ENCODE measurements at places on chromosomes 12 and 14.

- DNase-seq, result no peak
These were observed 487 bp upstream of the NRDE2 start for GRCh38 chr14:90332271-90332584.

DNA sequence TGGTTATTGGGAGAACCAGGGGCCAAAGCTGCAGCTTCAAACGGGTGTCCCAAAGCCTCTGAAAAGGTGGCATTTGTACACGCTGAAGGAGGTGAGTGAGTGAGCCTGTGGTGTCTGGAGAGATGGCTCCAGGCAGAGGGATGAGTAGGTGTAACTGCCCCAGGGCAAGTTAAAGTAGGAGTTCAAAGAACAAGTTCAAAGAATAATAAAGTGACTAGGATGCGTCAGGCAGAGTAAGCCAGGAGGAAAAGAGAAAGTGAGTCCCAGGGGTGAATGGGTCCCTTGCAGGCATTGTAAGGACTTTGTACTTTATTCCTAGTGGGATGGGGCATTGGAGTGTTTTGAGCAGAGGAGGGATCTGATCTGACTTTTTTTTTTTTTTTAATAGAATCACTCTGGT, 201.4 kb upstream of the PWP1 start:
- DNase-seq, result no peak

DNA sequence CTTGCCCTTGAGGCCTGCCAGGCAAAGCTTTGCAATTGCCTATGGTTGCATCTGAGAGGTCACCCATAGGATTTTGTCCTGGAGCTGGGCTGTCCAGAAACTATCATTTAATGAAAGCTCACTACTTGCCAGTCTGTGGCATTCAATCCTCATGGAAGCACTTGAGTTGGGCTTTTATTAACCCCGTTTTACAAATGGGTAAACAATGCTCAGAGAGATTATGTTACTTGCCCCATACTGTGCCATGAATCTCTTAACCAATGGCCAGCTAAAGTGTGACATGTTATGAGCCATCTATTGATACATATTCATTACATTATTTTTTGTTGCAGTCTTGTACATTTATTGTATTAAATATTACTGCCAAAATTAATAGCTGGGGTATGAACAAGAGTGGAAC, 35.9 kb downstream of the PDZRN4 start:
- no peak for DNase-seq

DNA sequence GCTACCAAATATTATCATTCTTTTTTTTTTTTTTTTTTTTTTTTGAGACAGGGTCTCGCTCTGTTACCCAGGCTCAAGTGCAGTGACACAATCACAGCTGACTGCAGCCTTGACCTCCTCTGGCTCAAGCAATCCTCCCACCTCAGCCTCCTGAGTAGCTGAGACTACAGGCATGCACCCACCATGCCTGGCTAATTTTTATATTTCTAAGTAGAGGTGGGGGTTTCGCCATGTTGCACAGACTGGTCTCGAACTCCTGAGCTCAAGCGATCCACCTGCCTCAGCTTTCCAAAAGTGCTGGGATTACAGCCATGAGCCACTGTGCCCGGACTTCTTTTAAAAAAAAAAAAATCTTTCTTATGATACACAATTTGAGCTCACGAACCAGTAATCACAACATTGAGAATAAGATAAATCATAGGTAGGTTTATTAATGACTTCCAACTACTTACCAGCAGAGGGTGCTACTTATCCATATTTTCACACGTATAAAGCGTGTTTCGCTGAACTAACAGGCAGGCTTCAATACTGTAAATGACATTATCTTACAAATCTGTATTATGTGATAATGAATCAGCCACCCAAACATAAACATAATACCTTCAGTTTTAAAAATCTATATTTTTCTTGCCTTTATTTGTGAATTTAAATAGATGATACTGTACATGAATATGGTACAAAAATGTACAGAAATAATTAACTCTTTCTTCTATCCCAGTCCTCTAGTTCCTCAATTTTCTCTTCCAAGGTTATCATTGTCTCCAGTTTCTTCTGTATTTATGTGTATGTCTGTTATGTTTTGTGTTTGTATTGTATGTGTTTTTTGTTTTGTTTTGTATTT, 42.5 kb upstream of the BCAT1 start:
- peak; percentile 25 for DNase-seq

- peak; percentile 34 for DNase-seq
These were observed at the start of gene GPR162 for GRCh38 chr12:6821591-6822425. TSS of gene GPR162 (plus strand) at chr12:6821821. CDS start at chr12:6823899, 2,078 bp downstream.

GRCh38 chr12:15543347-15543746, 221.0 kb downstream of the PTPRO start:
- no peak for DNase-seq

GRCh38 chr12:115945491-115945885, 332.0 kb downstream of the MED13L start:
- DNase-seq, result no peak

- DNase-seq, result no peak
These were observed 2.3 kb downstream of the OR6J1 start for GRCh38 chr14:22641846-22642245.

DNA sequence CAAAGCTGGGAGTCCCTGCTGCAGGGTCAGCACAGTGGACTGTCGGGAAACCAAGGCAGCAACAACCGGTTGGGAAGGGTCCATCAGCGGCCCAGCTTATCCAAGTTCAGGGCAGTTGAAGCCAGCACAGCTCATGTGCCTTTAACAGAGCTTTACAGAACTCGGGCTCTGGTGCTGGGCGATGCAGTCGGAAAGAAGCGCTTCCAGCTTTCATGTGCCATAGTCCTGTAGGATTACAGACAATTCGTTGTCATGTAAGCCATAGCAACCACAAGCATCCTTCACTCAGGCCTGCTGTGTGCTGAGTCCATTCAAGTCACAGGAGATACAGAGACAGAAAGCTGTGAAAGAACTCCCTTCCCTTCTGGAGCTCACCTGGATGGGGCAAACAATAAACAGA, 3.5 kb upstream of the FAM181A start:
- no peak for DNase-seq

DNA sequence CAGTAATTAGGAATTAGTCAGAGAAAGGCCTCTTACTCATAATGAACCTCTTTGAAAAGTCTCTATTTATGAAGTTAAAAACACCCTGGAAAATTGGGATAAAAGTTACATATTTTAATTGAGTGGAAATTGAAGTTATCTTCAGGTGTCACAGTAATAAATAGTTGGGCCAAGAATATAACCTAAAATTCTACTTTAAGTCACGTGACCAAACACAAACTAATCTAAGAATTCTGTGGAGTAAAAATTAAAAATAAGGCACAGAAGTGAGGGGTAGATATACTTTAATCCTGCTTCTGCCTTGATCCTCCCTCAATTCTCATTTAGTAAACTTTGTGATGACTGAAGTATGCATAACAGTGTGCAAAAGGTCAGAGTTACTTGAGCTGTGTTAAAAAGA, 226.4 kb downstream of the NAV3 start:
- no peak for DNase-seq

- DNase-seq, result no peak
These were observed 773 bp downstream of the GMPR2 start for GRCh38 chr14:24233538-24233866.

DNA sequence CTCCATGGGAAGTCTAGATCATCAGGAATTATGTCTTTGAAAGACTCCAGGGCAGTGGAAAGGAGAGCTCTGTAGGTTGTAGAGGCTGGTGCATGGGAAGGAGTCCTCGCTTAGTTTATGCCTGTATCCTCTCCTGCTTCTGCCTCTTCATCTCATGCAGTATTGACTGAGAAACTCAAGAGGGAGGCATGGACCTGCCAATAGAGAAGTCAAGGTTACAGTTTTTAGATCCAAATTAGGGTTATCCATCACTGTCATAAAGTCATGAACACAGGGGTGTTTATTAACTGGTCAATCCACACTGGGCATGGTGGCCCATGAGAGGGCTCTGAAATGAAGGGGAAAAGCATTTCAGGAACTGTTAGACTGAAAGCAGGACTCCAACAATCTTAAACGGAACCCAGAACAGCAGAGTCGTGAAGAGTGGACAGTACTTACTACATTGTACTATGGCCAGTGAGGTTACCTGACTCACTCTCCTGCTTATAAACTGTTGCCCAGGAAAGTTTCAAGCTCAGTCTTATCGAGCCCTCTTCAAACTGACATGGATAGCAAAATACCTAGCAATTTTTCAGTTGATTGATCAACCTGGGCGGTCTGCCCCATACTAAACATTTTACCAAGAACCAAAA, 30.1 kb upstream of the DHRS7 start:
- DNase-seq, result no peak

DNA sequence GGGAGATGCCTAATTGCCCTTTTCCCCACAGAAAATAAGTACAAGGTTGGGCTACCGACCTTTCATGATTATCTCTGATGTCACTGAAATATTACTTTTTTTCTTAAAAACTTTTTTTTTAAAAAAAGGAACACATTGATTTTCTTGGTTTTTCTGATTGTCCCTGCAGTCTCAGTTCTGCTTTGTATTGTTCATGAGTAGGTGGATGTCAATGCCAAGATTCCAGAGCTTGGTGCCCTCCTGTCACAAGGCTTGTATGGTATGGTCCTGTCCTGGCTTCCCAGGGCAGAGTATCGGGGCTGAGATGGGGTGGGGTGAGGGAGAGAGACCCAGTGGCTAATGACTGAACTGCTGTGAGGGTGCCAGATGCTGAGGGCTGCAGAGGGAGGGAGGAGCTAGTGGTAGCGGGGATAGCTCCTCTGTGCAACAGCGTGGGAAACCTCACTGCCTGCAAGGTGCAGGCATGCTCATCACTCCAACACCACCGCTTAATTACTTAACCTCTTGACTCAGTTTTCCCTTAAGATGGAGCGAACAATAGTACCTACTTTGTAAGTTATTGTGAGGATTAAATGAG, 4.4 kb upstream of the CTDSP2 start:
- DNase-seq, result no peak

GRCh38 chr12:116099652-116100432, 177.7 kb downstream of the MED13L start:
- no peak for DNase-seq

GRCh38 chr12:54857406-54857805, 3.1 kb downstream of the MUCL1 start:
- no peak for DNase-seq

GRCh38 chr12:95151406-95151805, 65.9 kb downstream of the FGD6 start:
- DNase-seq, result no peak

- DNase-seq, result no peak
These were observed 54.7 kb upstream of the PLEKHG3 start for GRCh38 chr14:64649383-64649998.

DNA sequence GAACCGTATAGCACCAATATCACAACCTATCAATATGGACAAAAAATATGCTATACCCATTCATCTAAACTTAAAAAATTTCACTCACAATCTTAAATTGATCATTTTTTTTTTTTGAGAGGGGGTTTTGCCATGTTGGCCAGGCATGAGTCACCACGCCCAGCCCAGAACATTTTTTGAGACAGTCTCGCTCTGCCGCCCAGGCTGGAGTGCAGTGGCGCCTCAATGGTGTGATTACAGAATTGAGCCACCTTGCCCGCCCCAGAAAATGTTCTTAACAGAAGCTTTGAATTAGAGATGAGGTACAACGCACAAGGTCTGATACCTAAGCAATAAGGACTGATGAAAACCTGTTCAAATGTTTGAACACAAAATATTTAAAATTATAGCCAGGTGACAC, 15.8 kb upstream of the ATP5F1B start:
- DNase-seq, result no peak

GRCh38 chr12:124277394-124278241, 17.3 kb upstream of the RFLNA start:
- no peak for DNase-seq

DNA sequence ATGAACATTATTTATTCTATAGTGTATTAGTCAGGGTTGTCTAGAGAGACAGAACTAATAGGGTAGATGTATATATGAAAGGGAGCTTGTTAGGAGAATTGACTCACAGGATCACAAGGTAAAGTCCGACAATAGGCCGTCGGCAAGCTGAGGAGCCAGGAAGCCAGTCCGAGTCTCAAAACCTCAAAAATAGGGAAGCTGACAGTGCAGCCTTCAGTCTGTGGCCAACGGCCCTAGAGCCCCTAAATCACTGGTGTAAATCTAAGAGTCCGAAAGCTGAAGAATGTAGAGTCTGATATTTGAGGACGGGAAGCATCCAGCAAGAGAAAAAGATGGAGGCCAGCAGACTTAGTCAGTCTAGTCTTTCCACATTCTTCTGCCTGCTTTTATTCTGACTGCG, 912.2 kb downstream of the FLRT2 start:
- no peak for DNase-seq

- no peak for DNase-seq
These were observed 123.4 kb downstream of the CMAS start for GRCh38 chr12:22169376-22169775.

DNA sequence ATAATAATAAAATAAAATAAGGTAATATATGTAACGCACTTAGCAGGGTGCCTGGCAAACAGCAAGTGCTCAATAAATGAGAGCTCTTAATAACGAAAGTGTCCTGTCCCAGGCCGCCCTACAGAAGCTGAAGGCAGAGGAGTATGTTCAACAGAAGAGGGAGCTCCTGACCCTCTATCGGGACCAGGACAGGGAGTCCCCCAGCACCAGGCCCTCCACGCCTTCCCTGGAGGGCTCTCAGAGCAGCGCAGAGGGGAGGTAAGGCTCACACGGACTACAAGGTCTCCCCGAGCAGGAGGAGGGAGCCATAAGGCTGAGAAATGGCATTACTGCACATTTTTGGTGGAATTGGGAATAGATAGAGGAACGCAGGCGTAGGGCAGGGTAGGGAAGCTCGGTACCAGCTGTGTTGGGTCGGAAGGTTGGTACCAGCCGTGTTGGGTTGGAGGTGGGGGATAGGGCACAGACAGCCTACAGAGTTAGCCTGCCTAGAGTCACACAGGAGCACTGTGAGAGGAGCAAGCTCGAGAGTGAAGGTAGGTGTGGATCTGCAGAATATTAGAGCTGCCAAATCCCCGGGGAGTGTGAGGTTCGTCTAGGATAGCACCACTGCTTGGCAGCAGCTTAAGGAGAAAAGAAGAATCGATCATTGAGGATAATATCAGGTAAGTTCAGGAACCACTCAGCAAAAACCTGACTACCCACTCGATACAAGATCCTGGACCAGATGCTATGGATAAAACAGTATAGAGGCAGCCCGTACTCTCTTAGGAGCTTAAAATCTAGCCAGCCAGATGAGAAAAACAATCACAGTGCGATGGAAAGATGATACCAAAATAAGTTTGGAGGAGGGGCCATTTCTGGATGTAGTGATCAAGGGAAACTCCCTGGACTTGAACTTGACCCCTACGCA, 15.3 kb downstream of the TNFRSF1A start:
- DNase-seq, result no peak

DNA sequence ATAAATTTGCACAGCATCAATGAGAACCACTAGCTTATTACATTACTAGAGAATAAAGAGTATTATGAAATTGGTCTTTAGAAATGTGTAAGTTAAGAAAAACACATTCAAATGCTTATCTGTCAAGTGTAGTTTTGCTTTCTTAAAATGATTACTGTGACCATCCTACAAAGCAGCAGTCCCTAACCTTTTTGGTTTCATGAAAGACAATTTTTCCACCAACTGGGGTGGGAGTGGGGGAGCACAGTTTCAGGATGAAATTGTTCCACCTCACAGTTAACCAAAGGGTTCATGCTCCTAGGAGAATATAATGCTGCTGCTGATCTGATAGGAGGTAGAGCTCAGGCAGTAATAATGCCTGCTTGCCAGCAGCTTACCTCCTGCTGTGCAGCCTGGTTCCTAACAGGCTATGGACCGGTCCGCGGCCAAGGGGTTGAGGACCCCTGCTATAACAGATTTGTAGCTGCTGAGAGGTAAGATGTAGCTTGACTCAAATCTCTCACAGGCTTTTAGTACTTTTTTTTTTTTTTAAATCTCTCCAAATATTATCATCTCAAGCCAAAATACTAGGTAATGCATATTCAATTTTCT, 45.4 kb downstream of the PPP4R3A start:
- no peak for DNase-seq

Data from NCI-H1930 (cell line).